ENCODE measurements at places on chromosomes 6 and 20.

GRCh38 chr6:87762116-87762515 lies 60.1 kb upstream of the AKIRIN2 start:
- DNase-seq: no peak

DNA sequence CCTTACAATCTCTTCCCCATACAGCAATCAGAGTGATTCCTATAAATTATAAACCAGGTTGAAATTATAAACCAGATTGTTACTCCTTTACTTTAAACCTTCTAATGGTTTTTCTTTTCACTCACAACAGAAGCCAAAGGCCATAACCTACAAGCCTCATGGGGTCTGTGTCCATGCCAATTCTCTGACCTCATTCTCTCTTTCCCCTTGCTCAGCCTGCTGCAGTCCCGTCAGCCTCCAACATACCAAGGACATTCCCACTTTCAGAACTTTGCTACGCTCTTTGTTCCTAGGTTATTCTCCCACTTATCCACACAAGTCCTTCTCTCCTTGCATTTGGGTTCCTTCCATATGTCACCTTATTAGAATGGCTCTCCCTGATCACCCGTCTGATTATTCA lies 277.9 kb upstream of the TCF21 start:
- DNase-seq: no peak

- DNase-seq: no peak
Measured at GRCh38 chr6:148265054-148265453, 77.6 kb upstream of the SASH1 start.

DNA sequence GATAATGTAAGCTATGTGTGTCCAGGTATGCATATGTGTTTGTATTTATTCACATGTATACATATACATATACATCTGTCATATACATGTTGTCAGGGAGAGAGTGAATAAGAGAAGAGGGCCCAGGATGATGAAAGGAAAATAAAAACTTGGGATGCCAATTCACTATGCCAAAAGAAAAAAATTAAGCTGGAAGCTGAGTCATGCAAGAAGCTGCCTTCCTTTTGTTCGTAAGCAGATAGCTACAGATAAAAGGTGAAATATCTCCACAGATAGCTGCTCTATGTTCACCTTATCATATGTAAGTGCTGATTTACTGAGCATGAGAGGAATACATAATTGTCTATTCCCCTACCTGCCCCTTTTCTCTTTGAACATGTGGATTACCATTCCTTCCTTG lies 579.9 kb downstream of the EPM2A start:
- no peak for DNase-seq

DNA sequence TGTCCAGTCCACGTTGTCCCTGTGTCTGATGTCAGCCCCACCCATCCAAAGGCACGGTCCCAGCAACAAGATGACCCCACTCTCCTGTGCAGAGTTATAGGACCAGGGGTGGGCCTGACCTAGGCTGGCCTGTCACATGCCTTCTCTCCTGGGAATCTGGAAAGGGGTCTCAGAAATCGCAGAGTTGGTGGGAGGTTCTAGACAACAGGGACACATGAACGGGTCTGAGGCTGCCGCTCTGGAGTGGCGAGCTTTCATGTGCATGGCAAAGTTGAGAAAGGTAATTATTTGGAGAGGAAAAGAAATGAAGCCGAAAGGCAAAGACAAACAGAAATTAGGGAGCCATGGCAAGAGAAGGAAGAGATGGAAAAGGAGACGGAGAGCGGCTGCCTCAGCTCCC lies 29.5 kb downstream of the BFSP1 start:
- DNase-seq: no peak

DNA sequence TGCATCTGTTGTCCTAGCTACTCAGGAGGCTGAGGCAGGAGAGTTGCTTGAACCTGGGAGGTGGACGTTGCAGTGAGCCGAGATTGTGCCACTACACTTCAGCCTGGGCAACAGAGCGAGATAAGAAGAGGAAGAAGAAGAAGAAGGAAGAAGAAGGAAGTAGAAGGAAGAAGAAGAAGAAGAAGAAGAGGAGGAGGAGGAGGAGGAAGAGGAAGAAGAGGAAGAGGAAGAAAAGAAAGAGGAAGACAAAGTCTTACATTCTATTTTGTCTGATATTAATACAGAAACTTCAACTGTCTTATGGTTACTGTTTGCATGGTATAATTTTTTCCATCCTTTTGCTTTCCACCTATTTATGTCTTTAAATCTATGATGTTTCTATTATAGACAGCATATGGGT lies 7.2 kb upstream of the NELFCD start:
- no peak for DNase-seq

- no peak for DNase-seq
Measured at GRCh38 chr6:116682334-116682712, 1.3 kb downstream of the KPNA5 start.

- DNase-seq: no peak
Measured at GRCh38 chr6:169452117-169452868, 198.6 kb upstream of the THBS2 start.

GRCh38 chr20:31706607-31707257 lies 15.9 kb downstream of the BCL2L1 start:
- DNase-seq: no peak

GRCh38 chr6:136201732-136202131 lies 48.4 kb downstream of the MTFR2 start:
- no peak for DNase-seq

DNA sequence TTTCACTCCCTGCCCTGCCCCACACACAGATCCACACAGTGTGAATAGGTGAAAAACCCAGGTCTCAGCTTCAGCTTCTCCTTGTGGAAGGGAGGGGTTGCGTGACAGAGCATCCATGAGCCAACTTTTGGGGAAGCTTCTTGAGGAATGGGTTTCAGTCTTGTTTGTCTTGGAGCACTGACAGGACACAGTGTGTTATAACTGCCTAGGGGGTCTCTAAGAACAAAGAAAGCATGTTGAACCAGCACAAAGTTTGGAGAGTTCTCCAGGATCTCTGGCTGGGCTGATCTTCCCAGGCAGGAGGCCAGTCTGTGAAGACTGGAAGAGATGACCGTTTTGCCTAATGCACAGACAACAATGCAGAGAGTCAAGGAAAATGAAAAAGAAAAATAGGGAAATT lies 164.5 kb downstream of the COL12A1 start:
- DNase-seq: no peak

GRCh38 chr6:30757261-30757904 lies 13.0 kb upstream of the IER3 start:
- no peak for DNase-seq

DNA sequence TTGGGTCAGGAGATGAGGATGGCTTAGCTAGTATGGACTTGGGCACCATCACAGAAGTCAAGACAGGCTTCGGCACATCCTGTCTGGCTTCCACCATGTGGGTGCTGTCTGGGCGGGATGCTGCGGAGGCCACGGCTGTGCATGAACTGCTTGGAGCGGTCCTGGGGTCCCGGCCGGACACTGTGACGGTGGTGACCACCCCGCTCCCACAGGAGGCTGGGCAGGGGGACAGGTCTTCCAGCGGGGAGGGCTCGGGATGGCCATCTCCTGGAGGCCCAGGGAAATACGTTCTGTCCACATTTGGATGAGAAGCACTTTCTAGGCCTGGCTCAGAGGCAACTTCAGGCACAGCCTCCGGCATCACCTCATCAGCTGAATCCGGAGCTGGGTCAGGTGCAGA lies 32.1 kb upstream of the TCFL5 start:
- no peak for DNase-seq

DNA sequence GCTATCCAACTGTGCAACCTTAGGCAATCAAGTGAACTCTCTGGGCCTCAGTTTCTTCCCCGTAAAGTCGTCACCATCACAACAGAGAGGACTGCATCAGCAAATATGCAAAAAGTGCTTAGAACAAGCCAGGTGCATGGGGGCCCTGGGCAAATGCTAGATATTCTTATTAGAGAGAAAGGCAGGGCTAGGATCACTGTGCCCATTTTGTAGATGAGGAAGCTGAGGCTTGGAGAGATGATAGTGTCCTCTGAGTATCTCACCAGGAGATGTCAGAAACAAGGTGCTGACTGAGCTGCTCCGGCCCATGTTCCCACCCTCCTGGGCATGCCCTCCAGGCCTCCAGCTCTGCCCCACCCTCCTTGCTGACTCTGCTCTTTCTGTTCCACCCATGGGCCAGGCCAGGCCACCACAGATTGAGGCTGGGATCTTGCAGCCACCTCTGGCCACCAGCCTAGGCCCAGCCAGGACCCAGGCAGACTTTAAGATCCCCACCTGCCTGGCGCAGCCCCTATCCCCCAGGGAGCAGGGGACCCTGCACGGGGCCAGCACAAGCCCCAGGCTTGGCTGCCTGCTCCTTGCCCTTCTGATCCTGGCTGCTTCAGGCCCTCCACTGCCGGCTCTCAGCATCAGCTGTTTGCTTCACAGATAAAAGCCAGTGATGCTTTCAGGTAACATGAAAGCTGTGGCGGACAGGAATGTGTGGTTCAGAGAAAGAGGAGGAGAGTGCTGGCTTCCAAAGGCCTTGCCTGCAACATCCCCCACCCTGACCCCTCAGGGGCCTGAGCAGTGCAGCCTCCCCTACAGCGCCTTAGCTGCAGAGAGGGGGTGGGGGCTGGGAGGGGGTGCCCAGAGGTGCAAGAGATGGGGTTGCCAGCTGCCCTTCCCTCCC lies 47.6 kb downstream of the GRM4 start:
- DNase-seq: no peak

- DNase-seq: no peak
Measured at GRCh38 chr20:49445176-49445575, 37.3 kb downstream of the KCNB1 start.

DNA sequence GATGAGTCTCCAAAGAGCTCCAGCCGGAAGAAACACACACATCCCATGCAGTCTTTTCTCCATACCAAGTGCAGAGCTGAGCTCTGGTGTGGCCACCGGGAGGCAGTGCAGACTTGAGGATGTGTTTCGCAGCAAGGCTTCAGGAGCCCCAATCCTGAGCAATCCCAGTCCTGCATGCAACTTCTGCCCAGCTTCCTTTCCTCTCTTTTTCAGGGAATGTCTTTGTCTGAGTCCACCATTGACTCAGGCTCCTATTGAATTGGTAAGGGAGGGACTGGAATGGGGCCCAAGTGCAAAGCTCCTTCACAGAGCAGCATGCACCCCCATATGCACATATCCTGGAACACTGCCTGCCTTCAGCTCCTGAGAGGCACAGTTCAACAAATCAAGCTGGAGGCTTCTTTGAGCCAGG lies 50.5 kb upstream of the ASIP start:
- peak; percentile 79 for DNase-seq

DNA sequence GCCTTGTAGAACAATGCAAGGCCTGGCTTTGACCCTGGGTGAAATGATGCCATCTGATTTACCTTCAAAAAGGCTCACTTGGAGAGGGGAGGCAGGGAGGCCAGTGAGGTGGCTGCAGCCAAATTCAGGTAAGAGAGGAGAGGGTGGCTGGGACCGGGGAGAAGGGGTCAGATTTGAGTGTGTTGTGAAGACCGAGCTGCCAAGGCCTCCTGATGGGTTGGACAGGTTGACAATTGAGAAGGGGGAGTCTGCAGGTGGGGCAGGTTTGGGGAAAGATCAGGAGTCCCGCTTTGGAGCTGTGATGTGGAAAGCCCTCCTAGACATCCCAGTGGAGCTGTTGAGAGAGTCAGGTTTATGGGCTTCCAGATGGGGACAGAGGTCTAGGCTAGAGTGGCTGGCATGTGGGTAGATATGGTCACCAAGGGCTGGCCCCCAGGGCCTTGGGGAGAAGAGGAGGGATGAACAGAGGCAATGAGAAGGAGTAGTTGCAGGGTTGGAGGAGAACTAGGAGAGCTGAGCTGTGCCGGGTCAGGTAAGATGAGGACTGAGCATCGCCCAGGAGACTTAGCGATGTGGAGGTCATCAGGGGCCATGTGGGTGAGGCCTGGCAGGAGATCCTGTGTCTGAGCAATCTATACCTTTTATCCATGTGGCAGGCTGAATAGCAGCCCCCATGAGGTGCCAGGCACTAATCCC lies 70.5 kb upstream of the TOX2 start:
- DNase-seq: no peak

DNA sequence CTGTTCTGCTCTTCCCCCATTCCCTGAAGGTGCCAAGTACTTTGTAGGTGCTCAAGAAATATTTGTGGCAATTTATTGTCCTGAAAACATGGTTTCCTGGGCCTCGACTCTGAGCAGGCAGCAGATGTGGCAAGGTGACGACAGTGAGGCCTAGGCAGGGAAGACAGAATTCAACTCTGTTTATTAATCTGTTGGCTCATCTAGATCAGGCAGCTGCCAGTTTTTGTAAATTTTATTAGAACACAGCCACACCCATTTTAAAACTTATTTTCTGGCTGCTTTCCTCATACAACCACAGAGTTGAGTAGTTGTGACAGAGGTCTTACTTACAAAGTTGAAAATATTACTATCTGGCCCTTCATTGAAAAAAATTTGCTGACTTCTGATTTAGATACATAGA lies 24.5 kb downstream of the MAPK14 start:
- DNase-seq: no peak

DNA sequence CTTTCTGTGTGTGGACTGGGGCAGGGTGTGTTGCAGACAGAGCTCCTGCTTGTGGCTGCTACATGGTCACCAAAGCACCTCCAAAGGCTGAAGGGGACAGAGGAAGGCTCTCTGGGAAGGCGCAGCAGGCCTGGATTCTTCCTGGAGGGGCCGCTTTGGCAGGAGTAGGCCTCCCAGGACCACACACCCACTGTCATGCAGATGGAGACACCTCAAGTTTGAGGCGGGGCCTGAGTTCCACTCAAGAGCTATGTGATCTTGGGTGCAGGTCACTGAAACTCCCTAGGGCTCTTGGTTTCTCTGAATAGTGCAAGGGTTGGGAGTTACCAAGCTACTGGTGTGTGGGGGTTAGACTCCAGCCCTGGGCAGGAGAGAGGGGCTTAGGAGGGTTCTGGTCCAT lies 27.9 kb downstream of the EFCAB8 start:
- no peak for DNase-seq

Data from SK-N-MC (cell line).